ENCODE measurements at places on chromosomes 12 and 14.

GRCh38 chr12:91388573-91388972, 206.0 kb upstream of the DCN start:
- DNase-seq: no peak

GRCh38 chr12:132454193-132454932, 35.6 kb upstream of the FBRSL1 start:
- DNase-seq: no peak

DNA sequence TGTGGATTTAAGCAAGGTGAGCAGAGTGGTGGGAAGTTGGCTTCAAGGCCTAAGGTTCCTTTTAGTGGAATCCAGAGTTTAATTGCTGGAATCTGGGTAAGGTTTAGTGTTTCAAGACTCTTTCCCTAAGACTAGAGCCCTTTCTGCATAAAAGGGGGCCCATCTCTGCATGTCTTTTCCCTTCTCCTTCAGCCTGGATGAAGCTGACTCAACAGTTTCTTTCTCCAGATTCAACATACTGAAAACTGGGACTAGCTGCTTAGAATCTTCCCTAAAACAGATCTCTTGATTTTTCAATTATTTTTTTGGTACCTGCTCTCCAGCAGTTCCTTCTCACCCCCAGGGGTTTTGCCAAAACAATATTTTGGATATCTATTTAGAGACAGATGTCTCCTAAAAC, 34.0 kb downstream of the SLC4A8 start:
- no peak for DNase-seq

DNA sequence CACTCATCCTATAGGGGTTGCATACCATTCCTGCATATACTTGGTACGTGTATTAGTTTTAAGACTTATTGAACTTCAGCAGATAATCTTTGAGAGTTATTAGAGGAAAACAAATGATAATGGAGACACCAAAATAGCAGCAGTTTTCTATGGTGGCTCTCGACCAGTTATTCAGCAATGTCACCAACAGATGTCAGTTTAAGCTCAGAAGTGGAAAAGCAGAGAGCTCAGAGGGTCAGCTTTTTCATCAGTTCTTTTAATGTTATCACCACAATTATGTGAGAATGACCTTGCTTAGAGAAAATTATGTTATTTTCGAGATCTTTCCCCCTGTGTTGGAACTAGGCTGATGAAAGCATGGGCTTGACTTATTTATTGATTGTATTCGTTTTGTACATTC, 32.0 kb downstream of the PTPN11 start:
- no peak for DNase-seq

DNA sequence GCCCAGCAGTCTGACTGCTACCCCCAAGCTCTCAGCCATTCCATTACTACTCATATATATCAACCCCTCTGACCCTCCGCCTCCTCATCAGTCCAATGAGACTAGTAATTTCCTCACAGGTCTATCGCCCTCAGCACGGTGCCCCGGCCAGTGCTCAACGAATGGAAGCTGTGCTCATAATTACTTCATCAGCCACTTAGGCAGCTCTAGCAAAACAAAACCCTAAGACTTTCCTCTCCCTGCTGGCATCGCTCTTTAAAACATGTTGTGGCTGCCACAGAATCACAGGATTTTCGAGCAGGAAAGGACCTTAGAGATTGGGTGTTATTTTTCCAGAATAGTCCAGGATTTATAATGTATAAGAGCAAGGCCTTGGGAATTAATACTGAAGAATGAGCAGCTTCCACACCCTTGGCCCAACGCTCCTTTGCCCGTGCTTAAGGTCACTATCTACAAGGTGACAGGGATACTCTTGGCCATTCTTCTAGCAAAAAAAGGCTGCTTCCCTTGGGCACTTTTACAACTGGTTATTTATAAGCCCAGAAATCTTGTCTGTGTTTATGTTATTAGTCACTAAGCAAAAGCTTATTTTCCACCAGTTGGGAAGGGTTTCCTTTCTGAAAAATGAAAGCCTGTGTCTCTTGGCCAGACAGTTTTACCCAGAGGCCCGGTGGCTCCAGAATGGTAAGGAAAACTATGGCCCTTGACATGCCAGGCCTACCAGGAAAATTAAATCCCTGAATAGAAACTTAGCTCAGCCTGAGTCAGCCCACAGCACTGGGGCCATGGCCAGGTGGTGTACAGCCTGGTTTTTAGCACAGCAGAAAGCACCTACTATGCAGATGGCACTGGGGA, 47.9 kb downstream of the NUAK1 start:
- DNase-seq: no peak

DNA sequence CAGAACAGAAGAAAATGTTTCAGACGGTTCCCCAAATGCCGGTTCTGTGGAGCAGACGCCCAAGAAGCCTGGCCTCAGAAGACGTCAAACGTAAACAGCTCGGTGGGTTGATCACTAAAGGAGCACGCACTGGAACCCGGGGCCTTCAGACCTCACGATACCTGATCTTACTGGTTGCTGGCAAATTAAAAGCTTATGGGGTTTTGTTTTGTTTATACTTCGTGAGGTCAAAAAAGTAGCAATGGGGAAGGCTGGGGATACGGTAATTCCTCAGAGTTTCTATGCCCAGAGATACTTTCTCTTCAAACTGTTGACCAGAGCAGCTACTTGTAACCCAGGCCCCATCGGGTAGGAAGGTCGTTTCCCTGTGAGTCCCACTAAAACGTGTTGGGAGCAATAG, 1.7 kb downstream of the CDKN1B start:
- no peak for DNase-seq

GRCh38 chr12:88805692-88806091, 225.4 kb upstream of the KITLG start:
- no peak for DNase-seq

GRCh38 chr12:119592232-119592631, 1.3 kb upstream of the TMEM233 start:
- DNase-seq: no peak

DNA sequence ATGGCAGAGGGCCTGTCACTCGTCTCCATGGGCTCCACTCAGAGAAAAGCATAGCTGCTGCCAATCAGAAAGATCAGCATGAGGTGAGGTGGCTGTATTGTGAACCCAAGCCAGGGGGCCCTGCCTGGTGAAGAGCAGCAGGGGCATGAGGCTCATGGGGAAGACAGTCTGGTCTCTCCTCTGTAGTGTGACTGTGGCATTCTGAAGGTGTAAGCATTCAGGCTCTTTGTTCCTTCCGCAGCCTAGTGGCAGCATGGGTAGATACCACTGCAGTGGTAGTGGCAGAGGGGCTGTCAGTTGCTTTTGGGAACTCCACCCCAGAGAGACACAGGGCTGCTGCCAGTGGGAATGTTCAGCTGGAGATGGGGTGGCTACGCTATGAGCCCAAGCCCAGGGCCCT, 5.1 kb upstream of the CLEC4D start:
- DNase-seq: no peak

- no peak for DNase-seq
Observed at GRCh38 chr12:18684430-18684829, 53.4 kb downstream of the PLCZ1 start.

- no peak for DNase-seq
Observed at GRCh38 chr12:50050410-50051098, 6.8 kb upstream of the ASIC1 start.

DNA sequence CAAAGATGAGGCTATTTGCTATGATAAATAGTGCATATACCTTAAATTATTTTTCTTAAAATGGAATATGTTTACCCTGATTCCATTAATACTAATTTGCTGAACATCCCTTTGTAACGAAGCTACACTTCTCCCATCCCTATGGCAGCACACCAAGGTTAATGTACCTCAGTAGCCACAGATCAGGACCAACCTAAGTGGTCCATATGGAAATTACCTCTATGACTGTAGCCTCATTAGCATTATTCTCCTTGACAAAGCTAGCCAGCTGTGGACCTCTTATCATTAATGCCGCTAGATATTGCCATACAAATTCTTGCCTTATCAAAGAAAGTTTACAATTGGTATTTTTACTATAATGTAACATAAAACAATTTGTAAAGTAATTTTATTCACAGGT, 76.9 kb upstream of the GARIN2 start:
- DNase-seq: no peak

GRCh38 chr12:96194971-96195844, 1.0 kb downstream of the ELK3 start:
- DNase-seq: no peak

DNA sequence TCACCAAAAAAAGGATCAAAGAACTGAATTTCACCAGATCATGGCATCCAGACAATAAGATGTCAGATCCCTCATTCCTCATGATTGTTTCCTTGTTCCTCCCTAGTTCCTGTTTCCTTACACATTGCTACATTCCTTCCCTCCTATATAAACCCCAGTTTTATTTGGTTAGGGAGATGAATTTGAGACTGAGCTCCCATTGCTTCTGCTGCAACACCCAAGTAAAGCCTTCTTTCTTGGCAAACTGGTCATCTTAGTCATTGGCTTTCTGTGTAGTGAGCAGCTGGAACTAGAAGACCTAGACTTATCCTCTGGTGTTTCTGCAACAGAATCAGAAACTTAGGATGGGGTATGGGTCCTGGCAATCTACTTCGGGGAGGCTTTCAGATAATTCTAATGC, 217.9 kb downstream of the NOVA1 start:
- DNase-seq: no peak

DNA sequence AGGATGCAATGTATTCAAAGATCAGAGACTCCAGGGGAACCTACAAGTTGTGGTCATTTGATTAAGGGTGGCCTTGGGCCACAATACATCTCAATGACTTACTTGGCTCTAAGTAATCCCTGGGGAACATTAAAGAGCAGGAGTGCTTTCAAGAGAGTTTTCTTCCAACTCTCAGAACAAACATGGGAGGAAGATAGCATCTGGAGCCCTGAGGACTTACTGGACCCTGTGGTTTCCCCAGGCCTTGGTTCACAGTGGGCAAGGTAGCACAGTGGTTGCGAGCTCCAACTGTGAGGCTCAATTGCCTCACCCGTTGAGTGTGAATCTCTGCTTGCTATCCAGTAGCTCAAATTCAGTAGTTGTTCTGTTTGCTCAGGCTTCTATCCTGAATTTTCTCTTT, 32.4 kb downstream of the STXBP6 start:
- DNase-seq: no peak

DNA sequence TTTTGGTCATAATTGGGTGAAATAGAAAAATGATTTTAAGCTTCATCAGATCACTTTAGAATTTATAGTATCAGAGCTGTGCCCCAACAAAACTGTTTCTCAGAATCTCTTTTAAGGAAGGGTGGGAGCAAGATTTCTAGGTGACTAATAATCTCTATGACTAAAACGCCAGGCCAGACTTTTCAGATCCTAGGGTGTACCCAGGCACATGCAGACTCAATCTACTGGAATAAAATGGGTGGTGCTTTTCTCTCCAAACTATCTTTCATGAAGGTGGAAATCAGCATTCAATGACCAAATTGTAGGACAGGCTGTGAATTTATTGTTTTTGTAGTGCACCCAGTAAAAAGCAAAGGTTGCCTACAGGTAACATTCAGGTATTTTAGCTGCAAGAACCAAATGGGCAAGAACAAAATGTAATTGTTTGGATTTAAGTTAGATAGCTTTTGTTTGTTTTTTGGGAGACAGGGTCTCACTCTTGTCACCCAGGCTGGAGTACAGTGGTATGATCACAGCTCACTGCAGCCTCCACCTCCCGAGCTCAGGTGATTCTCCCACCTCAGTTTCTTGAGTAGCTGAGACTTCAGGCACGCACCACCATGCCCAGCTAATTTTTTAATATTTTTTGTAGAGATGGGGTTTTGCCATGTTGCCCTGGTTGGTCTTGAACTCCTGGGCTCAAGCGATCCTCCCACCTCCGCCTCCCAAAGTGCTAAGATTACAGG, 49.5 kb downstream of the PPP2R5C start:
- no peak for DNase-seq

DNA sequence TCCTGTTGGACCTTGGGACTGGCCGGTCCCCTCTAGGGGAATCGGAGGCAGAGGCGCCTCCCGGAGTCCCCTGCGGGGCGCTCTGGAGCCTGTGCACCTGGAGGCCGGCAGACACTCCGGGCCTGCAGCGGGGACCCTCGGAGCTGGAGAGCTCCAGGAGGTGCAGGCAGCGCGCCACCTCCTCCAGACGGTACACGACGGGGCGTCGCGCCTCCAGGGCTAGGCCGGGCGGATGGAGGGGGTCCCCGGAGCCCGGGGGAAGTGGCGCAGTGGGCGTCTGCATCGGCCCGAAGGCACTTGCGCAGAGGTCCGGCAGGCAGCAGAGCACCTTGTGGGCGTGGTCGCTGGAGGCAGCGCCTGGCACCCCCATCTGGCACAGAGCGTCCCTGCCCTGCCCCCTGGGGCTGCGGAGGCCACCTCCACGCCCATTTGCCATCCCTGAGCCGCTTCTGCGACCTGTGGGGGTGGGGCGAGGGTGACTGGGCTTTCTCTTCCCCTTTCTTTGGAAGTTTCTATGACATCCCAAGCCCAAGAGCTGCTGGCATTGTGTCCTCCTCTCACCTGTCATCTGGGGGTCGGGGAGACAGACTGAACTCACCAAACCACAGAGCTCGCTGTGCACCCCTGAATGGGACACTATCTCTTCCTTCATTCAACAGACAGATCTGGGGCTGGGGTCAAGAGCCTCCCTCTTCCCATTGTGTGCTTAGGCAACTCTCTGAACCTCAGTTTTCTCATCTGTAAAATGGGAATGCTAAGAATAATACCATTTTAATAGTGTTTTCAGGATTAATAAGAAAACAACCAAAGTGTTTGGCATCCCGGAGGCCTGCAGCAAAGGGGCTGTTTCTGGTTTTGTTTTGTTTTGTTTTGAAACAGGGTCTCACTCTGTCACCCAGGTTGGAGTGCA, 37.5 kb upstream of the CORO1C start:
- DNase-seq: no peak

DNA sequence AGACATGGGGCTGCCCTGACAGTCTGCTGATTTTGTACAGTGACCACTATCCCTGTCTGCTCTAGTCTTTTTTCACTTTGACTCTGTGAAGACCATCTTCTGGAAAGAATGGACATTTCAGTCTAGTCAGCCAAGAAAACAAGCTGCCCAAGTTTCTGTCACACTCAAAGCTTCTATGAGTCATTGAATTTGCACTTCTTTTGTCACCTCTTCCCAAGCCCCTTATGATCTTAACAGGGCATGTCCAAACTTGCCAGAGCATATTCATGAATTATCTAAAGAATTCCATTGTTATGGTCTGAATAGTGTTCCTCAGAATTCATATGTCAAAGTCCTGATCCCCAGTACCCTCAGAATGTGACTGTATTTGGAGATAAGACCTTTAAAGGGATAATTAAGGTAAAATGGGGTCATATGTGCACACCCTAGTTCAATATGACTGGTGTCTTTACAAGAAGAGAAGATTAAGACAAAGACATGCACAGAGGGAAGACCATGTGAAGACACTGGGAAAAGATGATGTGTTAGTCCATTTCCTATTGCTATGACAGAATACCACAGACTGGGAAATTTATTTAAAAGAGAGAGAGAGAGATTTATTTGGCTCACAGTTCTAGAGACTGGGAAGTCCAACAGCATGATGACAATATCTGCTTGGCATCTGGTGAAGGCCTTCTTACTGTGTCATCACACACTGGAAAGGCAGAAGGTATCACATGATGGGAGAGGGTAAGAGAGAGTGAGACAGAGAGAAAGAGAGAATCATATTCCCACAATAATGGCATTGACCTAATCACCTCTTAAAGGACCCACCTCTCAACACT, 242.6 kb downstream of the BTG1 start:
- DNase-seq: no peak
